ENCODE measurements at places on chromosomes 13 and 19.

DNA sequence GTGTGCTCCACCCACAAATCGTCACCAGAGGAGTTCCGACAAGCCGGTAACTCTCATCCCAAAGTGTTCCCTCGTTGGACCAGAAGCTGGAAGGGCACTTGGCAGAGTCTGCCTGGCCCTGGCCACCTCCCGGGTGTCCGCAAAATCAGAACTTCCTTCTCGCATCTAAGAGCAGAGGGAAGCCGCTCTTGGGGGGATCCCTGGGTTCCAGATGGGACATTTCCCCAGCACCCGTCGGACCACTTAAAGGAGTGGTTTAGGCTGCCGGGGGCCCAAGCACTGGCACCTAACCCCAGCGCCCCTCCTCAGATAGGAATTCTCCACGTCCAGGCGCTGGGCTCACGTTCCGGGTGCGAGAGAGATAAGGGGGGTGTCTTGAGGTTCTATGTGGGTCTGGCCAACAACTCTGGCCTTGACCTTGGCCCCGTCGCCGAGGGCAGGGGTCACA is 857 bp upstream of the MAP2K7 start:
- DNase-seq, result no peak

DNA sequence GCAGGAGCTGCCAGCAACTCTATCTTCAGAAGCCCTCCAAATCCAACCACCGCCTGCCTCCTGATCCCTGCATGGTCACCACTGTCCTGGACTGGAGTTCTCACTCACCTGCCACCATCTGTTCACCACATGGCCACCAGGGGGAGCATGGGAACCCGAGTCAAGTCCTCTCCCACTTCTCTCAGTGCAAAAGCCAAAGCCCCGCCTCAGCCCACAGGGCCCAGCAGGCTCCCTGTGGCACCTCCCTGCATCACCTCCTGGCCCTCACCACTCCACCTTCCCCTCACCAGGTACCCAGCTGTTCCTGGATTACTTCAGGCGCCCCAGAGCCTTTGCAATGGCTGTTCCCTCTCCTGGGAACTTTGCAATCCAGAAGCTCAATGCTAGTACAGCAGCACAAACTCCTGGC is 5.3 kb downstream of the DHPS start:
- peak; percentile 78 for DNase-seq

GRCh38 chr19:23402388-23402787 is 7.1 kb upstream of the ZNF91 start:
- no peak for DNase-seq

DNA sequence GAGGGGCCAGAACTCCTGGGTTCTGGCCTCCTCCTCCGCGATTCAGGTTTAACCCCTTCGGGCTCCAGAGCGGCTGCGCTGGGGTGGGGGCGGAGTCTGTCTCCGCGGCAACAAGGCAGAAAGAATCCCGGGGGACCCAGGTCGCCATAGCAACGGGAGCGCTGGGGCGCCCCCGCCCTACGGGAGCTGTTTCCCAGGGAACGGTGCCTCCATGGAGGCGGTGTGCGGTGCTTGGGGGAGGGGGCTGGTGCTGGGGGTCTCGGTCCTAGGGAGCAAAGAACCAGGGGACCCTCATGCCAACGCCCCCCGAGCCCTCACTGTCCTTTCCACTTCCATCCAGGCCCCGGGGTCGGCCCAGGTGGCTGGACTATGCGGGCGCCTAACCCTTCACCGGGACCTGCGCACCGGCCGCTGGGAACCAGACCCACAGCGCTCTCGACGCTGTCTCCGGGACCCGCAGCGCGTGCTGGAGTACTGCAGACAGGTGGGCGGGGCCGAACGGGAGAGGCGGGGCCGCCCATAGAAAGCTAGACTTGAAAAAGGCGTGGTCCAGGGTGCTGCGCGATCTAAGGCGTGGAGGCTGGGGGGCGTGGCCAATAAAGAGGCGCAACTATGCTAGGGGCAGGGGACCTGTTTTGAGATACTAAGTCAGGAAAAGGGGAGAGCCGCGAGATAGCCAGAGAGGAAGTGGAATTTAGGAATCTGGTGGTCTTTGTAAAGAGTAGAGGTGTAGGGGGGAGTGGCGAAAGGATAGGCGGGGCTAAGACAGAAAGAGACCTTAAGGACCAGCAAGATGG is 1.2 kb downstream of the APLP1 start:
- peak; percentile 46 for DNase-seq

GRCh38 chr13:109119896-109120295 is 490.5 kb downstream of the MYO16 start:
- no peak for DNase-seq

- DNase-seq, result no peak
Measured at GRCh38 chr13:33479105-33479504, 193.6 kb upstream of the STARD13 start.

GRCh38 chr19:38731654-38732301 is 12.5 kb downstream of the CAPN12 start:
- DNase-seq, result peak; percentile 26

DNA sequence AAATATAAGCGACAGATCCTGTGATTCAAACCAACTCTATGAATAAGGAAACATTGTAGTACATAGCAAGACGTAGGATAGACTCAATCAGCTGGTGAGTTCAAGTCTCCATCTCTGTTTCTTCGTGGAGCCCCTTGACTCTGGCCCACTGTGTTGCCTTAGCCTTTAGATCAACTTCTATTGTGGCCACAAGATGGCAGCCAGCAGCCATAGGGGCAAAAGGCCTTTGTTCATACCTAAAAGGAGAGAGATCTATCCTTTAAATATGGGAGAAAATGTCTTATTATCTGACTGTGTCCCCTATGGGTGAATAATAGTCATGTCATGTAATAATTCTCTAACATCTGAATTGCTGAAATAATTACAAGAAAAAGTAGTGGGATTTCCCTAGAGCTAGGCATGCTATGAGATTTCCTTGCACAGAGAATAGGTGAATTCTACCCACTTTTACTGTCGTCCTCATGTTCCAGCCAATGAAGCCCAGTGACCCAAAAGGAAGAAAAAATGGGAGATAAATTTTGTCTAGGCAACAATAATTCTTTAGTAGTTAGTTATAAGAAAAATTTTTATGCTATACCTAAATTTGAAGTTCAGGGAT is 129.4 kb downstream of the PCDH20 start:
- no peak for DNase-seq

GRCh38 chr13:44386913-44387556 is 13.4 kb downstream of the SERP2 start:
- DNase-seq, result no peak

GRCh38 chr19:4754248-4754647 is 30.6 kb upstream of the DPP9 start:
- DNase-seq, result no peak

- DNase-seq, result no peak
Measured at GRCh38 chr19:29770648-29771047, 41.1 kb upstream of the CCNE1 start.

DNA sequence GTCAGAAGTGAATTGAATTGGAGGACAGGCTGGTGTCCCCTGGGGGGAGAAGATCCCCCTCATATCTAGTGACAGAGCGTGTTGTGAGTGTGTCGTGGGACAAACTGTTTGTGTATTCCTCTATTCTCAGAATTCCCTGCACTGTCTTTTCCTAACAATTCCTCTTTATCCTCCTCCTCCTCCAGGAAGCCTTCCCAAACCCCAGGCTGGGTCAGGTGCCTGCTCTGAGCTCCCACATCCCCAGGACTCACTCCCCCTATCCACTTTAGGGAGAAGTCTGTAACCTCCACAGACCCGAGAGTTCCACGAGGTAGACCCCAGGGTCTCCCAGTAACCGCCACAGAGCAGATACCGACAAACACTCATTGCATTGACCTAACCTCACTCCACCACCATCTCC is 15.1 kb upstream of the BICRA start:
- no peak for DNase-seq

DNA sequence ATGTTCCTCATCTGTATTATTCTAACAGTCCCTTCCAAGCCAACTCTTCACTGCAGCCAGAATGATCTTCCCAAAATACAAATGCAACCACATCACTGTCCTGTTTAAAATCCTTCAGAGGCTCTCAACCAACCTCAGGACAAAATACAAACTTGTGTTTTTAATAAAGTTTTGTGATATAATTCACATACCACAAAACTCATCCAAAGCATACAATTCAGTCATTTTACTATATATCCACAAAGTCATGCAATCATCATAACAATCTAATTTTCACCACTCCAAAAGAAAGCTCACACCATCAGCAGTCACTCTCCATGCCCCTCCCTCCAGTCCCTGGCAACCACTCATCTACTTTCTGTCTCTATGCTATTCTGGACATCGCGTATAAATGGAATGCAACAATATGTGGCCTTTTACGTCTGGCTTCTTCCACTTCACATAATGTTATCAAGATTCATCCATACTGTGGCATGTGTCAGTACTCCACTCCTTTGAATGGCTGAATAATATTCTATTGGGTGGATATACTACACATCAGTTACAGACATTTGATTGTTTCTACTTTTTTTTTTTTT is 81.7 kb upstream of the DOCK9 start:
- DNase-seq, result no peak

DNA sequence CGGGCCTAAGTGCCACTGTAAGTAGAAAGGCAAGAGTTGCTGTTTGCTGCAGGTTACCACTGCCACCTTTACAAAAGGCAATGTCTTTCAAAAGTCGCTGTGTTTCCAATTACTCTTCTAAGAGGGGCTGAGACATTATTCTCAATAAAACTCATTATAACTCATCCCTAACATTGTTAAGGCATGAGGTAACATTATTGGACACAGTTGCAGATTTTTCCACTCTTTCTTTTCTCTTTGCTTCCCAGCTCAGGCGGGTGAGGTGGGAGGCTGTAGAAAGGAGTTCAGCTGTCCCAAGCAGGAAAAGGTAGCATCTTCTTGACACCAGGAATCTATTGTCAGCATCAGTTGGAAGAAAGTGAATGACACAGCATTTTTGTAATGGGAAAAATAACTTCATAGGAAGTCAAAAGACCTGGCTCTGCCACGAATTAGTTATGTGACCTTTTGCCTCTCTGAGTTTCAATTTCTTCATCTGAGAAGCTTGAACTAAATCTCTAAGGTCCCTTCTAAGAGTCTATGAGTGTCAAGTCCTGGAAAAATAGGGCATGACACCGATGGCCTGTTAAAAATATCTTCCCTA is 2.1 kb upstream of the UBL3 start:
- DNase-seq, result no peak

- no peak for DNase-seq
Measured at GRCh38 chr19:52648336-52649016, 10.3 kb upstream of the ZNF83 start.

GRCh38 chr13:92804346-92804745 is 422.3 kb upstream of the GPC6 start:
- DNase-seq, result no peak

DNA sequence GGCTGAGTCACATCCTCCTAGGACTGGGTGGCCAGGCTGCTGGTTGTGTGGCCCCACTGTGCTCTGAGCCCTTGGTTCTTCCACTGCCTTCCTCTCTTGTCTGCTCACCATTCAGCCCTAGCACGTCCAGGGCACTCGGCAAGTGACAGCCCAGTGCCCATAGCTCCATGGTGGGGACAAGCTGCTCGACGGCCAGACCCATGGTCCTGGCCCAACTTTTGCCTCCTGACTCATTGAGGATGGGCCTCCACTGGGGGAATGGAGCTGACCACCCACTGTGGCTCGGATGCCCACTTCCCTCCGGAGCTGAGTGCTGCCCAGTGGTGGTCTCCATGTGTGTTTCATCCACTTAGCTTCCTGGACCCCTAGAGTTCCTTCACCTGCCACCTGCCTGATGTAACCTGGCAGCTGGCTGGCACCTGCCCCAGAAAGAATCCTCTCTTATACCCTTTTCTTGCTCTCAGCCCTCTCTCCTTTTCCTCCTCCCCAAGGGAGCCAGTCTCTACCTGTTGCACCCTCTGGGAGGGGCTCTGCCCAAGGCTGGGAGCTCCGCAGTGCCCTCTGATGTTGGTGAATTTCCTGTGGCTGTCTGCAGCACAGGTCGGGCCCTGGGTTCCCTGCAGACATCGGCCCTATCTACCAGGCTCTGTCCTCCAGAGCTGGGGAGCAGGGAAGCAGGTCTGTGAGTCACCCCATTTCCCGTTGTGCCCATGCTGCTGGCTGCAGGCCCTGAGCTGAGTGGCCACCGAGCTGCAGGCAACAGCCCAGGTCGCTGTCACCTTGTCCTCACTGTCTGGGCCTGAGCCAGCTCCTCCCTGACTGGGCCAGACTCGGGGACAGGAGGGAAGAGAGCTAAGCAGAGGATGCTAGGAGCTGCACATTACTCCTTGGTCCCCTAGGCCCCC is 7.4 kb downstream of the CHST8 start:
- DNase-seq, result no peak

DNA sequence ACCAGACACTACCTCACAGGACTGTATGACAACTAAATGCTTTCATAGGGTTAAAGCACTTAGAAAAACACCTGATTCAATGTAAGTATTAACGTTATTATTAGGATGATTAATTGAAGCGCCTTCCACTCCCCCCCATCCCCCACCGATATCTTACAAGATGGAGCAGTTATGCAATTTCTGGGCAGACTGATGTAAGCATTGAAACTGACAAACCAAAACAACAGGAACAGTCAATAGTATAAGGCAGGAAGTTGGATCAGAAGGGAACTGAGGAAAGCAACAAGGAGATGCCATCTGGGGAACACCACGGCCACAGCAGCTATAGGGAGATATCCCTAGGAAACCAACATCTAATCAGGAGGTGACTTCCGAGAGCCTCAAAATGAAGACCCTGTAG is 3.8 kb downstream of the LCP1 start:
- DNase-seq, result peak; percentile 49

GRCh38 chr13:106172176-106172905 is 363.1 kb downstream of the EFNB2 start:
- DNase-seq, result no peak

GRCh38 chr13:95387733-95388207 is 86.5 kb upstream of the ABCC4 start:
- no peak for DNase-seq

- DNase-seq, result no peak
Measured at GRCh38 chr13:37914781-37915391, 45.3 kb upstream of the TRPC4 start.

- DNase-seq, result no peak
Measured at GRCh38 chr13:67147342-67148133, 82.6 kb downstream of the PCDH9 start.

GRCh38 chr19:8185343-8186068 is 23.7 kb upstream of the CERS4 start:
- no peak for DNase-seq

DNA sequence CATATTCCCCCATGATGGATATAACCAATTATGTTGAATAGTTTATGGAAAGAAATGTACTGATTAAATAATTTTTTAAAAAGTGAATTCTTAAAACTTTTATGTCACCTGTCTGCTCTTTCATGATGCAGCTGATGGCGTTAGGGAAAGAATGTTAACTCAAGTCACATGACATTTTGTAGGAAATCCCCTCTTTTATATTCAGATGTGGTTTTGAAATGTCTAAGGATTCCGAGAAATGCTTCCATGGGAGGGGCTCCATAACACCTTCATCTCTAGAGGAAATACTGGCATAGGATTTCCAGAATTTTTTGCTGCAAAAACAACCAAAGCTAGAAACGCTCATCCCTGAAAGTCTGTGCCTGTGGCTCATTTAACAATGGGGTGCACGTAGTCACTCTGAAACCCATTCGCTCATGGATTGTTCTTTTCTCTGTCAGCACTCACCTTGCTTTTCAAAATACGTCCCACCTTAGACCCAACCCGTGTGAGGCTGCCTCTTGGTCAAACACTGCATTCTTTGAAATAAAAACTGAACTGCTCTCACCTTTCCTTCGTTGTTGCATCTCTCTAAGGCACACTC is 288.9 kb downstream of the SHISA2 start:
- DNase-seq, result no peak

GRCh38 chr19:56969156-56969555 is 128.6 kb upstream of the PEG3 start:
- no peak for DNase-seq
